ENCODE measurements at places on chromosomes 16 and 17.
A peak's percentile ranks its signal among the peaks of the same experiment; 100 is the strongest.

GRCh38 chr17:76906463-76906862 is 38.3 kb downstream of the MGAT5B start:
- DNase-seq: no peak

DNA sequence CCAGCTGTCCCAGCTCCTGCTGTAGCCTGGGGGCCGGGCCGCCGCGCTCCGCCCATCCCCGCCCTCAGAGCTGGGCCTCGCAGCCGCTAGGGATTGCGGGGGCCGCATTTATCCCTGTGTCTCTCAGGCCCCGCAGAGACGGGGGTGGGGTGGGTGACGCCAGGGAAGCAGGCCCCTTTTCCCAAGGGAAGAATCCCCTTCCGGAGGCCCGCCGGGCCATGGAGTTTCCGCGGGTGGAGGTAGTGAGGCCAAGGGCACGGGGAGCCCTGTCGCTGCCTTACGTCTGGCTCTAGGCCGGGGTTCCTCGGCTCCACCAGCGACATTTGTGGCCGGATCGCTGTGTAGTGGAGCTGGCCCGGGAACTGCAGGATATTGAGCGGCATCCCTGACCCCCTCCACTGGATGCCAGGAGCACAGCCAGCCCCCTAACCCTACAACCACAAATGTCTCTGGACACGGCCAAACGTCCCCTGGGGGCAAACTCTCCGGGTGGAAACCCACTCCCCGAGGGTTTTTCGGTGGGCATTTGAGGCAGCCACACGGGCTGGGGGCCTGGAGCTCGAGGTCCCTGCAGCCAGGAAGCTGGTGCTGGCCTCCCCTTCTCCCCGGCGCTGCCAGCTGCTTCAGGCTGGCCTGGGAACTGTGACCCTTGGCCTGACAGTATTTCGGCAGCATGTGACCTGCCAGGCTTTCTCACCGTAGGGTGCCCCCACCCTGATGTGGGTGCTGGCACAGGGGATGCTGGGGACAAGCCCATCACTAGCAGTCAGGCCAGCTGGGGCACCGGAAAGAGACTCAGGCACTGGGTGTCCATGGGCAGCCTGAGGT is 12.0 kb upstream of the CD300A start:
- no peak for DNase-seq

DNA sequence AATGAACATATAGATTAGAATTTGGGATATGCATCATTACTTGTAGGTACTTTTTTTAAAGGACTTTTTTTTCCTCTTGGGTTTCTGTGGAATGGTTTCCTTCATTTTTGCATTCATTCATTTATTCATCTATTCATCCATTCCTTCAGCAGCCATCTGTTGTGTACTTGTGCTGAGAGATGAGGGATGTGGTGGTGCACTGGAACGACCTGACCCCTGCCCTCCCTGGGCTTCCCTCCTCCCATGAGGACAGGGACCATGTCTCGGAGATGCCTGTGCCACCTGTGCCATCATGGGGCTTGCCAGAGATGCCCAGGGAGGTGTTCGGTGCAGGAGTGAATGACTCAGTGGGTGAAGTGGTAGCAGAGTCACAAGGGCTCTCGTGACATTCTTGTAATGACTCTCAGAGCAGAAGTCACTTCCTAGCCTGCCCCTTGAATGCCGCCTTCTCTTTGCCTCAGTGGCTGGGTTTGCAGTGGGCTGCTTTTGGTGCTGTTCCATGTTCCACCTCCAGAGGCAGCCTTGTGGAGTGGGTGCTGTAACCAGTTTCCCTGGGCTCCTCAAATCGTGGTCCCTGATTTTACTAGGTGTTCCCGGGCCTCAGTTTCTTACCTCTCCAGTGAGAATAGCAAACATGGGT is 43.9 kb downstream of the CLEC16A start:
- peak; percentile 49 for DNase-seq

DNA sequence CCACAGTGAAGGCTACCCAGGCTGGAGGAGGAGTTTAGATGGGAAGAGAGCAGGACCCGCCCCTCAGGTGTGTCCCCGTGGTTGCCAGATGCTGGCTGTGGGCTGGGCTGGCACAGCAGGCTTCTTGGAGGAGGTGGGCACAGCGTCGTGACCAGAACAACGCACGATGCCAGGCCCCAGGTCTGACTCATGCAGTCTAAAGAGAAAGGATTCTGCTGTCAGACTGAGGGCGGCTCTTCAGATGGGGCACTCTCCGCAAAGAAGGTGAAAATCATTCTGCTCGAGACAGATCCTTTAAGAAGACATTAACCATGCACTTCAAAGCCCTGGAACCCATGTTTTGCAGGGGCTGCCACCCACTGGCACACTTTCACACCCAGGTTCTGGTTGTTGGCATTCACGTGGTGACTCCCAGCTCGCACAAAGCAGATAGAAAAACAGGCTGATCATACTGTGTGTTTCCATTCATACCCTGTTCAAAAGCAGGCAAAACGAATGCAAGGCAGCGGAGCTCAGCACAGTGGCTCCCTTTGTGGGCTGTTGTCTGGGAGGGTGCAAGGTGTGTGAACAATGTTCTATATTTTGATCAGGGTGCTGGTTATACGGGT is 19.0 kb downstream of the CACNG4 start:
- no peak for DNase-seq

- peak; percentile 55 for DNase-seq
Measured at GRCh38 chr17:29176558-29177351, 3.4 kb downstream of the MYO18A start.

GRCh38 chr16:58070585-58070984 is 45.0 kb downstream of the MMP15 start:
- DNase-seq: no peak

GRCh38 chr17:66268247-66268927 is 34.0 kb upstream of the PRKCA start:
- DNase-seq: no peak

- DNase-seq: no peak
Measured at GRCh38 chr17:9150446-9151090, 129.3 kb downstream of the NTN1 start.

DNA sequence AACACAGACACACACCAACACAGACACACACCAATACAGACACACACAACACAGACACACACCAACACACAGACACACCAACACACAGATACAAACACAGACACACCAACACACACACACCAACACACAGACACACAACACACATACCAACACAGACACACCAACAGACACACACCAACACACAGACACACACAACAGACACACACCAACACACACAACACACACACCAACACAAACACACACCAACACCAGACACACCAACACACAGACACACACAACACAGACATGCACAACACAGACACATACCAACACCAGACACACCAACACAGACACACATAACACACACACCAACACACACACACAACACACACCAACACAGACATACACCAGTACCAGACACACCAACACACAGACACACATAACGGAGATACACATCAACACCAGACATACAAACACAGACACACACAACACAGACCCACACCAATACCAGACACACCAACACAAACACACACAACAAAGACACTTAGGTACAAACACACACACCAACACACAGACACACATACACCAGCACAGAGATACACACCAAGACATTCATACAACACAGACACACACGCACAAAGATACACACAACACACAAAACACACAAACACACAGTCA is 2.2 kb downstream of the CDRT4 start:
- DNase-seq: no peak

DNA sequence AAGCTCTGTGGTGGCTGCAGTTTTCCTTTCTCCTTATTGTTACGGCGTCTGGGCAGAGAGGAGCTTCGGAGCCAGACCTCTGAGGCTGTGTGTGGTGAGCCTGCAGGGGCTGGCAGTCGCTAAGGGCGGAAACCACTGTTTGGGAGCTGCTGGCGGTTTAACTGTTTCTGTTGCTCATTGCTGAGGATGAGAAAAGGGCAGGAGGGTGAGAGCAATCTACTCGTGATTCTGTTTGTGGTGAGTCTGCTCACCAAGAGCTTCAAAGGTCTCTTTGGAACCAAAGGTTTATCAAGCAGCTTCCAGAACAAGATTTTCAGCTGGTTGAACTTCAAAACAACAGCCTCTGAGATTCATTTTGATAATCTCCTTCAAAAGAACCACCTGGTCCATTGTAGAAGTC is 143.9 kb downstream of the ANKFN1 start:
- no peak for DNase-seq

DNA sequence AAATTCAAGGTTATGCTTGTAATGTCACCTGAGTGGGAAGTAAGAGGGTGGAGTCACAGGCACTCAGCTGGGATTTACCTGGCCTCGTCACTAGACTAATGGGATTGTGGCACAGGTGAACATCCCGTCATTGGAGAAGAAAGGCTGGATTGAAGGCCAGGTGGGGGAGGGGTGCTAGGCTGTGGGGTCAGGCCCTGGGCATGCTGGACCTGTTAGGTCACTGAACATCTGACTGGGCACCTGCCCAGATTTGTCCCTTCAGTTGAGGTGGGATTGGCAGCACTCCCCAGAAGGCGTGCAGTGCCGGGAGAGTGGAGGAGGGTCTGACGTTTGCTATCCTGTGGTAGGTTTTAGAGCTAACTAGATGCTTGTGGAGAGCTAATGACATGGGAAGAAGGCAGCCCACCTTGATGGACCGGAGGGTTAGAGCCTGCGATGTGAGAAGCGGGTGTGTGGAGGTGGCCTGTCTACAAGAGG is 161.5 kb upstream of the ZNF267 start:
- DNase-seq: no peak

DNA sequence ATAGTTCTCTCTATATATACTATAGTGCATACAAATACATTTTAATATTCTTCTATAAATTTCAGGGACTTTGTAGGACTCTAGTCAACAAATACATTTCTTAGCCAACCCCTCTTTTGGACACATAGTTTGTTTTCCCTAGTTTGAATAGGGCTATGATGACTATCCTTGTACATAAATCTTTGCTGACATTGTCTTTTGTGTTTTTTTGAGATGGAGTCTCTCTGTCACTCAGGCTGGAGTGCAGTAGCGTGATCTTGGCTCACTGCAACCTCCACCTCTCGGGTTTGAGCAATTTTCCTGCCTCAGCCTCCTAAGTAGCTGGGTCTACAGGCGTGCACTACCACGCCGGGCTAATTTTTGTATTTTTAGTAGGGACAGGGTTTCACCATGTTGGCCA is 3.3 kb downstream of the ANKS4B start:
- DNase-seq: no peak

GRCh38 chr16:2081201-2082084 is 33.7 kb downstream of the TSC2 start:
- DNase-seq: no peak

GRCh38 chr16:58105631-58106030 is 23.6 kb downstream of the CFAP20 start:
- DNase-seq: no peak

- DNase-seq: peak; percentile 42
Measured at GRCh38 chr16:21277927-21278706, at the start of gene CRYM. CRYM (minus strand) TSS chr16:21278290; CDS start chr16:21278251, 39 bp downstream.

DNA sequence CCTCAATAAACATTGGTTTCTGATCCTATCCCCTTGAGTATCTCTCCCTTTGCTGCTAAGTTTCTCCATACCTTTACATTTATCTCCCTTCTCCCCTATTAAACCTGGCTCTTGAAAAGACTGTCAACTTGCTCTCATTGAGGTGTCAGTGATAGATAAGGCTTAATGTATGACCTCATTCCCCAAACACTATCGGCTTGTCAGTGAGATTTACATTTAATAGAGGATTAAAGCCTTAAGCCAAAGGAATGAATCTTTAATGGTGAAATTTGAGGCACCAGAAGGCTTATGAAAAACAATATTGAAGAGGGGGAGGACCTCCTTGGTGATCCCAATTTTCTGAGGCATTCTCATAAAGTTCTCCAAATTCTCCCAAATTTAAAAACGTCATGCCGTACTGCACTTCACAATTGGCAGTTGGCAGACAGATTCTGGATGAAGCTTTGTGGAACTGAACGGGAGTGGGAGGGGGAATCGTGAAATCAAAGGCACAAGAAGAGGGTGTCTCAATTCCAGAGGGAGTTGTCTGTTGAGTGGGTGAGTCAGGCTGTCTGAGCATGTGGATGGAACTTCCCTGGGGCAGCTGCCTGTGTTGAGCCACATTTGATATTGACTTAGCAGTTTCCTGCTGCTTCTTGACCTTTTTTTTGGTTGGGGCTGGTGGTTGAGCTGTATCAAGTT is 478.8 kb downstream of the NPIPA7 start:
- DNase-seq: no peak

- no peak for DNase-seq
Measured at GRCh38 chr16:13633391-13633861, 286.5 kb upstream of the ERCC4 start.

GRCh38 chr17:68289936-68290267 is 1.0 kb downstream of the SLC16A6 start:
- DNase-seq: no peak

DNA sequence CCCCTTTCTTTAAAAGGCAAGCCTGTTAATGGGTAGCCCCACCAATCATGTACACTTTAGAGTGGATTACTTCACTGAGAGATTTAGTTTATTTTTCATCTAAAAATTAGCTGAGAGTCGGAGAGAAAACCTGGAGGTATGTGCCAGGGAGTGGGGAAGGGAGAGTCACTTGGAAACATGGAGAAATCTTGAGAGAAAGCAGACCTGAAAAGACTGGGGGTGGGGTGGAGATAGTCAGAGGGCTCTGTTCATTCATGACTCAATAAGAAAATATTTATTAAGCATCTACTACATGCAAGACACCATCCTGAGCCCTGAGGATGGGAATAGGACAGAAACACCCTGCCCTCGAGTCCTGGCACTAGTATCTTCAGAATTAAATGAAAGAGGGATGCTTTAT is 27.4 kb upstream of the RCVRN start:
- DNase-seq: no peak

DNA sequence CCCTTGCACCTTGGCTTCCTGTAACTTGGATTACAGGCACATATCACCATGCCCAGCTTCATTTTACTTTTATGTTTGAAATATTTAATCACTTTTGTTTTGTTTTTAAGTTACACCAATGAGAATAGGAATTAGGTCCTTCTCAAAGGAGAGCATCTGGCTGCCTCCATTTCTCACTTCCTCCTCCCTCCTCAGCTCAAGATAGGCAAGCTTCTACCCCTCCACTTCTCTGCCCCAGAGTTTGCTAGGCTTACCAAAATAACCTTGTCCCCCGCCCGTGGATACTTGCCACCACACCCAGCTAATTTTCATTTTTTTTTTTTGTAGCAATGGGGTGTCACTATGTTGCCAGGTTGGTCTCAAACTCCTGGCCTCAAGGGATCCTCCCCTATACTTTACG is 17.9 kb downstream of the GABARAPL2 start:
- no peak for DNase-seq

DNA sequence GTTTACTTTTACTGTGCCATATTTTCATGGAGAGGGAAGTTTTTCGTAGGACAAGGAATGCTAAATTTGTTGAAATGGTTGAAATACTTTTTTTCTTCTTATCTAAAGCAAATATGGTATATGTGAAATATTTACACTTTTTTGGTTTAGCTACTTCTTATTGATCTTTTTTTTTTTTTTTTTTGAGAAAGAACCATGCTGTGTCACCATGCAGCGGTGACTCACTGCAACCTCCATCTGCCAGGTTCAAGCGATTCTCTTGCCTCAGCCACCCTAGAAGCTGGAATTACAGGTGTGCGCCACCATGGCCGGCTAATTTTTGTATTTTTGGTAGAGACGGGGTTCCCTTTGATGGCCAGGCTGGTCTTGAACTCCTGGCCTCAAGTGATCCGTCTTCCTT is 100.5 kb downstream of the FTO start:
- DNase-seq: no peak

GRCh38 chr16:68296291-68296690 is 14.5 kb downstream of the SLC7A6OS start:
- DNase-seq: no peak
